ENCODE measurements at places on chromosomes 12 and 14. TPM values are rescaled to one million over a fixed set of nuclear protein-coding genes. Genes with fewer than 3 reads are reported as not detected.

The KLRD1 gene
- 0.06 TPM for total RNA-seq

DNA sequence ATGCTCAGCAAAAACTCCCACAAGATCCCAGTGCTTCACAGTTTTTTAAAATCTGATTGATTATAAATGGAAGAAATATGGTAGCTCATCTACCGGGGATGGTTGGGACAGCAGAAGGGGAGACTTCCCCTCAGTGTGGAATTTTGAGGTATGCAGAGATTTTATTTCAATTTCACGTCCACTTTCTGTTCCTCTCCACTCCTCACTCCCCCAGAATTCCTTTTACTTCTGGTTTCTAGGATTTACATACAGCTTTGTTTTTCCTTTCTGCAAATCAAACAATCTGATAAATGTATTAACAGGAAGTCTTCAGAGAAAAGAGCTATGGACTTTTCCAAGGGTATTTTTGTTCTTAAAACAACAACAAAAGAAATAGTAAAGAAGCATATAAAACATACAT, 181.5 kb upstream of the ARHGAP5 start:
- H3K27ac ChIP-seq = peak overlapping the region; percentile 59
- no peaks in the 10 kb centered on the region for H3K27me3 ChIP-seq
- H3K36me3 ChIP-seq = no peaks in the 10 kb centered on the region
- H3K4me3 ChIP-seq = no peak overlapping the region
- no peak for DNase-seq
- peaks cover 36% of the 10 kb centered on the region for H3K4me1 ChIP-seq

- DNase-seq = peak; percentile 92
- H3K27ac ChIP-seq = peak overlapping the region; percentile 75
- H3K4me3 ChIP-seq = no peak overlapping the region
- no peaks in the 10 kb centered on the region for H3K27me3 ChIP-seq
These were observed 165.7 kb downstream of the CAND1 start for GRCh38 chr12:67434671-67435370.

DNA sequence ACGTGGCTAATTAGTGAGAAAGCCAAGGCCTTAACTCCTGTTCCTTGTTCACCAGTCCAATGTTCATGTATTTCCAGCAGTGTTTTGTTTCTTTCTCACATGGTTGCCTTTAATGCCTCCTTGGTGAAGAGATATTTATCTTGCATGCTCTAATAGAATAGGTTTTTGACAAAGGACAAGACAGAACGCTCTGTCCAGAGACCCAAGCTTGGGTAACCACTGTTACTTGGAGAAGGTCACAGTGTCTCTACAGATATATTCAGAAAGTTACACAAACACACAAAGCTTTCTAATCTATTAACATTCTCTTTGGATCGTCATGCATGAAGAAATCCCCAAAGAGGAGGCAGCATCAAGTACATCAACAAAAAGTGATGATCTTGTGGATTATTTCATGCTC, 33.1 kb downstream of the RERG start:
- no peaks in the 10 kb centered on the region for H3K36me3 ChIP-seq
- peaks cover 6% of the 10 kb centered on the region for H3K27me3 ChIP-seq
- H3K4me3 ChIP-seq = no peak overlapping the region
- DNase-seq = no peak
- H3K4me1 ChIP-seq = no peaks in the 10 kb centered on the region

DNA sequence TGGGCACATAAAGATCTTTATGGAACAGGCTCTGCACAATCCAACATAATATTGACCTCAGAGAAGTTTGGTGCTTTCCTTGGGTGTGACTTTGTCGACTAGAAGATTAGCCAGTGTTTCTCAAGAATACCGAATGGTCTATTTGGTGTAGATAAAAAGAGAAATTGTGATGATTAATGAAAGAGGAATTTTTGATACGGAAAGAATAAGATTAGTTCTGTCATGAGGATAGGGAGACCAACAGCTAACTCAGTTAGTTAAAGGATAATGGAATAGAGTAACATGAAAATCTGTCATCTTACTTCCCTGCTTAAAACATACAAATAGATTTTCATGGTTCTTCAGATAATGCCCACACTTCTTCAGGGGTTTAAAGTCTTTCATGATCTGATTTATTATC, 24.2 kb downstream of the PTPRO start:
- H3K27ac ChIP-seq = no peak overlapping the region
- DNase-seq = no peak
- no peaks in the 10 kb centered on the region for H3K36me3 ChIP-seq

- no peak overlapping the region for H3K4me3 ChIP-seq
- no peaks in the 10 kb centered on the region for H3K4me1 ChIP-seq
- H3K27me3 ChIP-seq = no peaks in the 10 kb centered on the region
- H3K27ac ChIP-seq = no peak overlapping the region
These were observed 177.1 kb downstream of the CCDC91 start for GRCh38 chr12:28367326-28367725.

DNA sequence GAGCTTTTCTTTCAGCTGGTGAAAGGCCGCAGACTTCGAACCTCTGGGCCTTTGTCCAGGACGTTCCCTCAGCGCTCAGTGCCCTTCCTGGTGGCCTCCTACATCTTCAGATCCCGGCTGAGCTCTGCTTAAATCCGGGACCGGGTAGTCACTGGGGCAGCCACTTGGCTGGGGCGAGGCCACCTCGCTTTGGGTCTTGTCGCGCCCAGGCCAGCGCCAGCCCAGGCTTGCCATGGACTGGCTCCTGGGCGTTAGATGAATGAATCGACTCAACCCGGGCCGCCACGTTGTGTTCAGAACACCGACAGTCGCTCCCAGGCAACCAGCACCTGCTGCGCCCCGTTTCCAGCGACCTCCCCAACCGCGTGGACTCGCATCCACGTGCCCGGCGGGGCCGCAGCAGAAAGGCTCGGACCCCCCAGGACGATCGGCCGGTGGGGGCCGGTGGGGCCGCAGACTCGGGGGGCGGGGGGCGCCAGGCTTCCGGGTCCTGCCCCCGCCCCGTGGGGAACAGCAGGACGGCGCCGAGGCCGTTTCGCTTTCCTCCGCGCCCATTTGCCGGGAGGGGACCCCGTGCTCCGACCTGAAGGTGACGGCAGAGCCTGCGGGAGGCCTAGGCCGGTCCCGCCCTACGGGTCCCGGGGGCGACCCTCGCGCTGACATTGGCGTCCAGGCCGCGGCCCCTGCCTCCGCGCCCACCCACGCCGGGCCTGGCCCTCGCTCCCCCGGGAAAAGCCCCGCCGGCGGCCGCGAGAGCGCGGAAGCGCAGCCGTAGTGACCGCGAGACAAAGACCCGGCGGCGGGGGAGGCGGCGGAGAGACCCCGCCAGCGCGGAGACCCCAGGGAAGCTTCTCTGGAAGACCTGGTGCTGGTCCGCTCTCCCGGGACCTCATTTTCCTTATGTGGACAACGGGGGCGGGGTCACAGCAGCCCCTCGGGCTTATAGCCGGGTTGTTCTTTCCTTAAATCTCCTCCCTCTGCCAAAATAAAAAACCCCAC, 37.3 kb upstream of the RCOR1 start:
- peaks cover 12% of the 10 kb centered on the region for H3K4me1 ChIP-seq
- no peak overlapping the region for H3K27ac ChIP-seq
- peak overlapping the region; percentile 27 for H3K4me3 ChIP-seq
- H3K36me3 ChIP-seq = no peaks in the 10 kb centered on the region
- no peak for DNase-seq
- no peaks in the 10 kb centered on the region for H3K27me3 ChIP-seq

Data from PC-3 (cell line).